ENCODE measurements at places on chromosomes 1 and 21.
A peak's percentile ranks its signal among the peaks of the same experiment; 100 is the strongest.

GRCh38 chr21:28974531-28975227 is 18.0 kb downstream of the LTN1 start:
- DNase-seq = no peak

DNA sequence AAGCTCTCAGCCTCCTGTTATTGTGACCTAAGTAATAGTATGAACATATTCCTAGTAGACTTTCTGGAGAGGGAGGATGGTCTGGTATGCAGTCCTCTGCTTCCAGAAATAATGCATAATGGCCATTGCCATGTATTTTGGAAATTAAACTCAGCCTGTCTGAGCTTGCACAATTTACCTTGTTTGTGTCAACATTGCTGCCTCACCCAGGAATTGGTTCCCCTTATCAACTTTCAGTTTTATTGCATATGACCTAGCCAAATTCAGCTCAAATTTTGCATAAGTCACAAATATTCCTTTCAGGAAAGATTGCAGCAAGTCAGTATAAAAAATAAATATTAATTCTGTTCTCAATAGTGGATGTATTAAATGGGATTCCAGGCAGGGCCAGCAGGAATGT is 101.9 kb upstream of the SLC5A9 start:
- DNase-seq = no peak

DNA sequence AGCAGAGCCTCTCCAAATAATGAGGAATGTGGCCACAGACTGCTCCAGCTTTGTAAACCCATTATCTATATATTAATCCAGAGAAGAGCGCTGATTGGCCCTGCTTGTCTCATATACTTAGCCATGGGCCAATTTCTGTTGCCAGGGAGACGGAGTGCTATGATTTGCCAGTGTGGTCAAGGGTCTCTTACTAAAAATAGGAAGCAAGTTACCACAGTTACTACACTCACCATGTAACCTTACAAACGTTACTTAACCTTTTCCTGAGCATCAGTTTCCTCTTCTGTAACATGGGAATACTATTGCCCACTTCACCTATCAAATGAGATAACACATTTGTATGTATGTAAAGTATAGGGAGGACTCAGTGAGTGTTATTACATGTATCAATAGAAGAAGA is 7.7 kb upstream of the S100A2 start:
- no peak for DNase-seq

- no peak for DNase-seq
Observed at GRCh38 chr21:34018185-34018584, 55.2 kb upstream of the MRPS6 start.

GRCh38 chr1:178871551-178872320 is 859 bp upstream of the ANGPTL1 start:
- DNase-seq = no peak

DNA sequence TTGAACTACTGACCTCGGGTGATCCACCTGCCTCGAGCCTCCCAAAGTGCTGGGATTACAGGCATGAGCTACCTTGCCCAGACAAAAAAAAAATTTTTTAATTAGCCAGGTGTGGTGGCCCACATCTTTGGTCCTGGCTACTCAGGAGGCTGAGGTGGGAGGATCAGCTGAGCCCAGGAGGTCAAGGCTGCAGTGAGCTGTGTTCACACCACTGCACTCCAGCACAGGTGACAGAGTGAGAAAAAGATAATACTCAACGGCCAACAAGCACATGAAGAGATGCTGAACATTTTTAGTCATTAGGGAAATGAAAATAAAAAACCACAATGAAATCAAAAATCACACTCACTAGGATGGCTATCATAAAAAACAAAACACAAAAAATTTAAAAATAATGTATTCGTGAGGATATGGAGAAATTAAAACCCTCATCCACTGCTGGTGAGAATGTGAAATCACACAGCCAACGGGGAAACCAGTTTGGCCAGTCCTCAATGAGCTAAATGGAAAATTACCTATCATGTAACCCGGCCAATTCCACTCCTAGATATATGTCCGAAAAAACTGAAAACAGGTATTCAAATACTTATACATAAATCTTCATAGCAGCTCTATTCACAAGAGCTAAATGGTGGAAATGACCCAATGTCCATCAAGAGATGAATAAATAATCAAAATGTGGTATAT is 41.2 kb downstream of the ENAH start:
- DNase-seq = no peak

DNA sequence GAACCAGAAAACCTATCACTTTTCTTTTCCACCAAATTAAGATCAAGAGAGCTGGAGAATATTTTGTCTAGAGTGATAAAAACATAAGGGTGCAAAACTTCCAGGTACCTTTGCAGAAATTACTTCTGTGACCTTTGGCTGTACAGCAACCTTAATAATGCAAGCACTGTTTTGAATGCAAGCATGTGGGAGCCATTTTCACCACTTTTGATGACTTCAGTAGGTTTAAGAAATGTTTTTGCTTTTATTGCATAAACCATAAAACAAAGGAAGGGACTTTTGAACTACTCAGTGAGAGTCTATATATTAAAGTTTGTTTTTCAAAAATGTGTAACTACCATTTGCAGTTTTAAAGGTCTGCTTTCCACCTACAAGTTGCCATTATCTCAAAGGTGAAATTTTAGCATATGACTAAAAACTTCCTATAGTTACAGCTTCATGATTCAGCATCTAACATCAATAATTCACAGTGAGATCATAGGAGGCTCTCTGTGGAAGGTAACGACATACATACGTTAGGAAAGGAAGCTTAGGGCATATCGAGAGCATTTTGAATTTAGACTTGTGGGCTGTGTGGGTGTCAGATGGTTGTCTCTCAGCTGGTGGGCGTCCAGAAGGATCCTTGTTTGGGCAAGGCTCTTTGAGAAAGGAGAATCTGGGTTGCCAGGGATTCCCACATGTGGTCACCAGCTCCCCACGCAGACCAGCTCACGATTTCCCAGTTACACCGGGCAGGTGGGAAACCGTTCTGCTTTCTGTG is 1.1 kb upstream of the GADD45A start:
- DNase-seq = peak; percentile 47

GRCh38 chr1:184597650-184598357 is 156.9 kb downstream of the EDEM3 start:
- no peak for DNase-seq

DNA sequence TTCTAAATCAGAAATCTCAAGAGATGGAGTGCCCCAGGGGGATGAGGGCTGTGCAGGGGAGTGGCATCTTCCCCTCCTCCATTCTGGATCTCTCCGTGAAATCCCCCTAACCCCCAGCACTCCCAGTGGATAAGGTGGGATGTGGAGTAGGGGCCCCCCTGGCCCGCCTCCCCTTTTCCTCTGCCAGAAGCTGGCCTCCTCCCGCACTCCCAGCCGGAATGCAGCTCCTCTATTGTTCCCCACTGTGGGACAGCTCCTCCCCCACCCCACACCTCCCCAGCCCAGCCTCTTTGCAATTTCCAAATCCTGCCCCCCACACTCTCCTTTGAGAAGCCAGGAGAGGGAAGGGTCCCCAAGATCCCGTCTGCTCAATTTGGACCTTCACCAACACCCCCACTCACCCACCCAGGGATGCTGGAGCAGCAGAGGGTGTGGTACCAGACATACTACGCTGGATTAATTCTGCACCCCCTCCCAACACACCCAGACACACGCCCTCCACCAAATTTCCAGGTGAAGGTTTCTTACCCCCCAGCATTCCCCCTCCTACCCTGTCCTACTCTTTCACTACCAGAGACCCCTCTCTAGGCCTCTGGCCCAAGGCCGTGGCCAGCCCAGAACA is 1.9 kb downstream of the MEX3A start:
- DNase-seq = no peak

- no peak for DNase-seq
Observed at GRCh38 chr1:213987927-213988506, at the start of gene PROX1. PROX1 (plus strand) TSS chr1:213987973; CDS start chr1:213996536, 8,563 bp downstream.

- no peak for DNase-seq
Observed at GRCh38 chr1:9596415-9597123, 7.9 kb downstream of the TMEM201 start.

DNA sequence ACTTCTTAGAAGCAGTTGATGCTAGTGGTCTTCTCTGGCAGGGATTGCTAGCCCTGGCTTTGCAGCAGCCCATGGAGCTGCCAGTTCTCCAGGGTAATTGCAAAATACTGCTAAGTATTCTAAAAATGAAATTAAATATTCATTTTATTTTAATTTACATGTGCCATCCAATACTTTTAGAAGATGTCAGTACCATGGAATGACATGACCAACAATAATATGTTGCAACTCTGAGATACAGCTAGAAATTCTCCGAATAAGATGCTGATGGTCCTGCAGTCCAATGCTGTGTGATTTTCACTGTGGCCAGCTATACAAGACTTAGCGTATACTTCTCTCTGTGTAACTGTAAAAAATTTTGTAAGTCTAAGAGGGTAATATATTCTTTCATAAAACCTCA is 20.0 kb upstream of the WARS2 start:
- no peak for DNase-seq

GRCh38 chr1:182651339-182651724 is 33.1 kb downstream of the RGS8 start:
- DNase-seq = no peak

GRCh38 chr1:200314085-200314750 is 95.6 kb downstream of the ZNF281 start:
- no peak for DNase-seq

GRCh38 chr1:30036229-30036547 is 687.2 kb downstream of the MATN1 start:
- no peak for DNase-seq

- no peak for DNase-seq
Observed at GRCh38 chr1:60017508-60018205, 55.9 kb downstream of the C1orf87 start.

DNA sequence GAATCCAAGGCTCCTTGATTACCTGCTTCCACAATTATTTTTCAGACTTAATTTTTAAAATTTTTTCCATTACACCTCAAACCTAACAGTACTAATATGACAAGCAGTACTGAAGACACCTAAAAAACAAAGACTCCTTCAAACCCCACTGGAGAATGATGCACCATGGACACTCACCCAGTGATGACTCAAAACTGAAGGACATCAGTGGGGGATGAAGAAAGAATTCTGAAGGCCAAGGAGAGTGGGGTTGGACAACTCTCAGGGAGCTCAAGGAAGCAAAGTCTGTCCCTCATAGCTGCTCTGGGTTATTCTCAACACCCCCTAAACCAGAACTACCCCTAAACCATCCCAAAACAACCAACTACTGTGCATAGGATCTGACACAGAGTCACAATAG is 2.4 kb upstream of the ARHGAP29 start:
- DNase-seq = no peak

DNA sequence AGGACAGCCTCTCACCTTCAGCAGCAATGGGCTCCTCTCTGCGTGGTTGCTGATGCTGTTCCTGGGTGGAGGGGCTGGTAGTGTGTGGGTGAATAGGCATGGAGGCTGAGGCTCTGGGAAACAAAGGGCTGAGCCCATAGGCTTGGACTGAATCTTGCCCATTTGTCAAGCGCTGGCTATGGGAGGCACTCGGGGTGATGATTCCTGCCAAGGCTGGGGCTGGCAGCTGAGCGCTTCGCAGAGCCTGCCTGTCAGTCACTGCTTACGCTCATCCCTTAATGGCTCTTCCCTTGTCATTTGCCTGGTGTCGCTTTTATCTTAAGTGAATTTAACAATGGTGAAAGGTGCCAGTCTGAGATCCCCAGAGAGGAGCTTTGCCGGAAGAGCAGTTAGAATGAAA is 353.3 kb downstream of the PBX1 start:
- DNase-seq = no peak

- DNase-seq = no peak
Observed at GRCh38 chr1:81242103-81242502, 558.6 kb upstream of the ADGRL2 start.

DNA sequence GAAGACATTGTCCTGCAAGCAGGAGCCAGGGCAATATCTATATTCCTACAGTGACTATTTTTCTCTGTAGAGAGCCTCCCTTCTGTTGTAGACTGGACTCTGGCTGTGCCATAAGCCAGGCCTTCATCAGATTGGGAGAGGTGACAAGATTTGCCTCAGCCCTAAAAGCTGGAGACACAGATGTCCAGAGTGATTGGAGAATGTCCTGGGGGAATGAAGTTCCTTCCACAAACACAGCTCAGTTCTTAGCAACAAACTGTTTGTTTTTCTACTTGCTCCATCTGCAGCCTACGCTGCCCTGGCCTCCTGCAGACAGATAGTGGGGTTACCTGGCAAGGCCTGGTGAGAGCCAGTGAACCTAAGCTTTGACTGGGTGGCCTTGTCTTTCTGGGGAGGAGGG is 29.9 kb upstream of the SNX27 start:
- no peak for DNase-seq

GRCh38 chr1:50352428-50352827 is 70.8 kb downstream of the DMRTA2 start:
- no peak for DNase-seq

DNA sequence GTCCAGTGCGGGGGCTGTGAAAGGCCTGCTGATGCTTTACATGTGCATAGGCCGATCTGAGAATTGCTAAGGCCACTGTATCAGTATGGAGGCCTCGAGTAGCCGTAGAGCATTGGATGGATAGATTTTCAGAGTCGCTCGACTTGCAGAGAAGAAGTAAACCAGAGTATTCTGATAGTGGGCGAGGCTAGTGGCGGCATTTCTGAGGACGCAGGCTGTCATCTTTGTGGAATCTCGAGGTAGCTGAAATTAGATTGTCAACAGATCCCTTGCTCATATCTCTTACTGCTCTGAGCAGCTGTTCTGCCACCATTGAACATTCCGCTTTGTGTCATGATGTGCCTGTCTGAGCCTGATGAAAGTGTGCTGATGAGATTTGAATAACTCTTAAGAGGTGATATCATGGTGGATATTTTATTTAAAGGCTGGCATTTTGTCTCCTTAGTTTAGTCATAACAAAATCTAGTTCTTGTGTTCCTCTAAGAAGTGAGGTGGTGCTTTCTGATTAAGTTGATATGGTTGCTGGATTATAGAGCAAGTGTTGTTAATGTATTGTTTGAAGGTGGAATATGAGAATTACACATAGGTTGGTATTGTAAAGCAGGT is 1.5 kb downstream of the KIF1B start:
- no peak for DNase-seq

DNA sequence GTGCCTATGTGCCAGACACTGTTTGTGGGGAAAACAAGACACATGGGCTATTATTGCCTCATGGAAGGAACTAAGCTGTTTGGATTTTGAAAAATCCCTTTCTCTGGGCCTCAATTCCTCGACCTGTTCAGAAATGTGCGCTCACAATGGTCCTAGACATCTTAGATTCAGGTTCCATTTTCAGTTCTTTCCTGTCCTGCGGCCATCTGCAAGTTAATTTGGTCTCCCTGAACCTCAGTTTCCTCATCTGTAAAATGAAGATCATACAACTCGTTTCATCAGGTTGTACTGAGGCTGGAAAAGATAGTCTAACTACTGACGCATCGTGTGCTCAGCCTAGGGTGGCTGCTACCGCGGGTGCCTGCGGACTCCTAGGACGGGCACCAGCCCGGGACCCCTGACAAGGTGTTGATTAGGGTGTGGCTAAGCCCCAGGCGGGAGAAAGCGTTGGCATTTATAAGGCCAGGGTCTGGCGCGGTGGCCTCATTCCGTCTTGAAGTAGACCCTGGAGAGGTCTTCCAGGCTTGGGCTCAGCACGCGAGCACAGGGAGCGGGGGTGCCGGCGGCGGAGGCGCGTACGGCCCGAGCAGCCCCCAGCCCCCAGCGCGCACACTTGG is 493 bp upstream of the ELOA start:
- DNase-seq = peak; percentile 10

Measured in stimulated activated CD8-positive, alpha-beta memory T cell treated with anti-CD3 and anti-CD28 coated beads, Interleukin-7, amount 100 ng/mL, for 4 hours (primary cell).